ENCODE measurements at places on chromosomes 3 and 15.

DNA sequence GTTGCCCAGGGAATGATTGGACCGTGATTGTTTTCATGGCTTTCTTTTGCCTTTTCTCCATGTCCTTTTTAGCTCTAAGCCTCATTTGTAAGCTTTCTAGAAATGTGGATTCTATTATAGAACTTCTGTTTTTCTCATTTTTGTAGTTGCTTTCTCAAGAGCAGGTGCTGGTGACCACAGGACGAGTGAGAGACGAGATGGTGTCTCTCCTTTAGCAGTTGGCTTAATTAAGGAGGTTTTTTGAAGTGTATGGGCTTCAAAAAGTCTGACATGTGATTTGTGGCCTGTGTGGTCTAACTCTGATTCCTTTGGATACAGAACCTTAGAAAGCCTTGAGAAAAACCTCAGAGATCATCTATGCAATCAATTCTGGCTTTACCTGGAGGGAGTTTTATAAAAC lies 292.8 kb downstream of the LPP start:
- DNase-seq = no peak

GRCh38 chr15:100021653-100022052 lies 288.4 kb upstream of the LYSMD4 start:
- no peak for DNase-seq

DNA sequence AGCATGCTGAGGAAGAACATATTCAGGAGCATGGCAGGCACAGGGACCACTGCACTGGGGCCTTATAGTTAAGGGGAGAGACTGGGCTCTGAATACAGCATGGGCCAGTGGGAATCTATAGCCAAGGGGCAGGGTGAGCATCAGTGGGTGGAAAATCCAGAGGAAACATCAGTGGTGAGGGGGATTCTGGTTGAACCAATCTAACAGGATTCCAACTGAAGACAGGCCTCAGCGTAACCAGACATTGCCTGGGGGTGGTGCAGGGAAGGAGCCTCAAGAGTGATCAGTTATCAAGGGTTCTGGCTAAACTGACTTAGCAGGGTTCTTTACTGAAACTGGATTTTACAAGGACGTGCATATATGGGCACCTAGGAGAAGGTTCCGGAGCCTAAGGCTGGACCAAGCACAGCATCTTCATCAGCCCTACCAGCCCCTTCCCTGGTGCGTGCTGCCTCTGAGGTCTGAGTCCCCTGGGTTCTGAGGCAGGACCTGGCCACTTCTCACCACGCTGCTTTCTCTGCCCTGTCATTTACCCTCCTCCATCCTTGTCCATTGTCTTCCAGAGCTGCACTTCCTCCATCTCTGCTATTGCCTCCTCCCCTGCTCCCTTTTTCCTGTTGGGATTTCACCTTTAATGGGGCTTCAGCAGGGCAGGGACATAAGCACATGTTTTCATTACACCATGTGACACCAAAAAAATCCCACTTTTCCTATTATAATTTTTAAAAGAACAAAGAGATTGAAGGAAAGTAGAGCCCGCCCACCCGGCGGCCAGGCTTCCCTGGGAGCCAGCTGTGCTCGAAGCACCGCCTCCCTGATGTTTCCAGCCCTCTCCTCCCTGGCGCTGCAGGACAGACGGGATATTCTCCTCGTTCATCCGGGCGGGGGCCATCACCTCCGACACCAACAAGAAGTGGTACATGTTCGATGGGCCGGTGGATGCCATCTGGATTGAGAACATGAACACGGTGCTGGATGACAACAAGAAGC lies 52.1 kb downstream of the DNAH1 start:
- no peak for DNase-seq

DNA sequence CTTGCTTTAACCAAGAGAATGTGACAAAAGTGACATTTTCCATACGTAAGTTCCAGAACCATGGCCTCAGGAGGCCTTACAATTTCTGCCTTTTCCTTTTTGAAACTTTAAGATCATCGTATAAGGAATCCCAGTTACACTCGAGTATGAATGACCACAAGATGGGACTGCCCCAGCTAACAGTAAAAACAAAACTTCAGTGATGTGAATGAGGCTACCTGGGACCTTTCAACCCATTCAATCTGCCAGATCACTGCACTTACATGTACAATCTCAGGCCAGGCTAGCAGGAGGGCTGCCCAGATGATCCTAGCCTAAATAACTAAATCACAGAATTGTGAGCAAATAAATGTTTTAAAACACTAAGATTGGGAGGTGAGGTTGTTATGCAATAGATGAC lies 328.8 kb downstream of the CNTN6 start:
- DNase-seq = no peak

- no peak for DNase-seq
These were observed 4.8 kb upstream of the SACM1L start for GRCh38 chr3:45684327-45684892.

GRCh38 chr15:77023576-77024272 lies 28.8 kb downstream of the PSTPIP1 start:
- no peak for DNase-seq

DNA sequence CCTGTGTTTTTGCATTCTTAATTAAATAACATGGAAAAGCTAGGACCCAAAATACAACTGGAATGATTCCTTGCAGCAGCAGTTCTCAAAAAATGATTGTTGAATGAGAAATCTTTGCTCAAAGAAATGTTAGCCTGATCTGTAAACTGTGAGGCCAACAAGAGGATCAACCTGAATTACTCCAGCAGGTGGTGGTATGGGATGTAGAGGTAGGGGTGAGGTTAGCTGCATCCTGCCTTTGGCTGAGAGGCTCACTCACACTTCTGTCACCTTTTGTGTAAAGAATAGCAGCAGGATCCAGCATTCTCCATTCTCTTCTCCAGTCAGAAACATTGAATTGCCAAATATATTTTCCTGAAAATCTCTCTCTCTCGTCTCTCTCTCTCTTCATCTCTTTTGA lies 26.5 kb upstream of the FAM98B start:
- DNase-seq = no peak

All from T-helper 17 cell (primary cell).